Stimulated activated CD8-positive, alpha-beta memory T cell treated with anti-CD3 and anti-CD28 coated beads, Interleukin-4, amount 100 ng/mL, for 4 hours (primary cell): ENCODE measurements at places on chromosomes 5 and 9.

DNA sequence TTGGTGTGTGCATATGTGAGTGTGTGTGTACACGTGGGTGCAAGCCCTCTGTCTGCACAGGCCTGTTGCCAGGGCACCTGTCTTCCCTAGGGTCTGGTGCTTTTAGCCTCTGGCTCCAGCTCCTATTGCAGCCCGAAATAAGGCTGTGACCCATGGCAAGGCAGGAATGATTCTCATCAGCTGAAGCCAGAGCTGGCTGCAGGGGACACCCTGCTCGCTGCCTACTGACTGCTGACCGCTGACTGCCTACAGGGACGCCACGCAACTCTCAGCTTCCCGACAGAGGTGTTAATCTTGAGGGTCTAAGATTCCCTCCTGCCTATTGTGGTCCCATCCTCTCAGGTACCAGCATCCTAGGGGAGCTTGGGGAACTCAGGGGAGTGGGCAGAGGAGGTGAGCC, at the start of gene MYOZ3:
MYOZ3 (plus strand) TSS at position 166 of the 400 bp plus-strand sequence. CDS start 1,691 bp downstream, outside the sequence.
- DNase-seq, result no peak

- no peak for DNase-seq
These were observed 25.8 kb downstream of the WNT8A start for GRCh38 chr5:138109463-138110265.

DNA sequence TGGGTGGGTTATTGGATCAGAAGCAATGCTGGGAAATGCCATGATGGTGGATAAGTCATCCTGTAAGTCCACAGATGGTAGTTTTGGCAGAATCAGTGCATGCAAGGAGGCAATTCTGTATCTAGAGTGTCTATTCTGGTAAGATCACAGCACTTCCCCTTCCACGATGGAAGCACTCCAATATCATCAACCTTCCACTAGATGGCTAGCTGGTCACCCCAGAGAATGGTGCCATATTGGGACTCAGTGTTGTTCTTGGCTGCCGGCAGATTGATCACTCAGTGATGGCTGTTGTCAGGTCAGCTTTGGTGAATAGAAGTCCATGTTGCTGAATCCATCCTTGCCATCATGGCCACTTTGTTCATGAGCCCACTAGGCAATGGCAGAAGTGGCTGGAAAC, 553.5 kb downstream of the CSNK1G3 start:
- no peak for DNase-seq

DNA sequence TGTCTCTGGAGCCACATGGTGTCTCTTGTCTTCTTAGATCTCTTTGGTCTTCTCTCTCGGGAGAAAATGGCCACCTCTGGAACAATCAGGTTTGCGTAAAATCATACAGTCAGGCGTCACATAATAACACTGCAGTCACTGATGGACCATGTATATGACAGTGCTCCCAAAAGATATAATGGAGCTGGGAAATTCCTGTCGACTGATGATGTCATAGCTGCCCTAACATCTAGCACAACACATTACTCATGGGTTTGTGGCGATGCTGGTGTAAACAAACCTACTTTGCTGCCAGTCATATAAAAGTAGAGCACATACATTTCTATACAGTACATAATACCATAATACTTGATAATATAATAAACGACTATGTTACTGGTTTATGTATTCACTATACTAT, 30.1 kb upstream of the RAI14 start:
- no peak for DNase-seq

DNA sequence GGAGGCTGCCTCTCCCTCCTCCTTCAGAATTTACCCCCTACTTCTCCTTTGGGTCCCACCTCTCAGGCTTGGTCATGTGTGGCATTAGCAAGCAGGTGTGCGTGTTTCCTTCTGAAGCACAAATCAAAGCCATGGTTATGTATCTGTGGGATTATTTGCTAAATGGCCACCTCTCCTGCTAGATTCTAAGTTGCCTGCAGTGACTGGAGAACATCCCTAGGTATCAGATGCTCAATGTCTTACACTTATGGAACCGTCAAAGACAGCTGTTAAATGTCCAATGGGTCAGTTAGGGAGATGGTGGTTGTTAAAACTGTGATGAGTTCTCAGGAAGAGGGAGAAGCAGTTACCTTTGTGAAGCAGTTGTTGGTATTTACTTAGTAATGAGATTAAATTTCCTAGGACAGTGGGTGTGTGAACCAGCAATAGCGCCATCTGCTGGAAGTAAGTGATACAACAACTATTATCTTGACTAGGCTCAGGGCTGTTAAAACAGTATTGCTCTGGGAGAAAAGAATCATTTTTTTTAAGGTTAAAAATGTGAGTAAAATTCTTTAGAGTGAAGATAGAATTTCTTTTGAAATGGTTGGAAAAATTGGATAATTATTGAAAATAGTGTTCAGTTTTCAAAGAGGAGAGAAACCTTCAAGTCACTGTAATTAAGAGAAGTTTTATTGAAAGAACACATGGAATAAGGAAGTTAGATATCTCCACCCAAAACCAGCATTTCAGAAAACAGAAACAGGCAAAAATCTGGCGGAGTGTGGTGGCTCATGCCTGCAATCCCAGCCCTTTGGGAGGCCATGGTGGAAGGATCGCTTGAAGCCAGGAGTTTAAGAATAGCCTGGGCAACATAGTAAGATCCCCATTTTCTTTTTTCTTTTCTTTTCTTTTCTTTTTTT, 71.3 kb downstream of the TMC1 start:
- no peak for DNase-seq

- no peak for DNase-seq
These were observed 307.8 kb downstream of the NR2F1-AS1 start for GRCh38 chr5:93273176-93273575.

- no peak for DNase-seq
These were observed 67.1 kb downstream of the GRAMD2B start for GRCh38 chr5:126490167-126490940.

GRCh38 chr5:116738615-116739261, 164.1 kb upstream of the SEMA6A start:
- DNase-seq, result no peak

DNA sequence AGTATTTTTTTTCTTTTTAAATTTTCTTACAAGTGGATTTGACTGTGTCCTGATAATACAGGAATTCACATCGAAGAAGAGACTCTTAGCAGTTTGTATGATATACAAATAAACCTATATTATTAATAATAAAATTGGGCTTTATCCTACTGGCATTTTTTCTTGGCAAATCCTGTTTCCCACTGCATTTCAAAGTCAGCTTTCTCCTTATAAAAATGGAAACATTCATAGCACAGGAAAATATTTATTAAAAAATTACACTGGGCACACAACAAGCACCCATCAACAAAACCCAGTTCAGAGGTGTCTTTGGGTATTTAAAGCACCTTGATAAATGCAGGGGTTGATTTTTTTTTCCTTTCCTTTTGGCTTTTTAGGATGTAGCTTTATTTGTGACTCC, 200.9 kb downstream of the MEF2C start:
- DNase-seq, result no peak

DNA sequence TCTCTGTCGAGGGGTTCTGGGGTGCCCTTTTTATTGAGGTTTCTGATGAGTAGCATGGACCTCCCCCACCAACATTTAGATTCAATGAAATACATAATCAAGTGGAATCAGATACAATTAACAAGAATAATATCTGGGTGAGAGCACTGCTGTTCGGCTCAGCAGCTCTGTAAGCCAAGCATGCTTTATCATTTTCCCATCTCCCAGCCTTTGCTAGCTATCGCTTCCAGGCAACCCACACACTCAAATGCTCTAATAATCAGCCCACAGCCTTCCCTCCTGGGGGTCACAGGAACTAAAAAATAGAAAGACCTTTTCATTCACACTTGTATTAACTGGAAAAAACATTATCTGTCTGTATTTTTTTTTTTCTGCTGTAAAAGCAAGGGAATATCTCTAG, 8.9 kb downstream of the PLPPR1 start:
- no peak for DNase-seq

- DNase-seq, result no peak
These were observed 7.3 kb downstream of the FBXW11 start for GRCh38 chr5:171999100-171999499.

GRCh38 chr9:94827584-94828304, 101.2 kb downstream of the AOPEP start:
- DNase-seq, result no peak

DNA sequence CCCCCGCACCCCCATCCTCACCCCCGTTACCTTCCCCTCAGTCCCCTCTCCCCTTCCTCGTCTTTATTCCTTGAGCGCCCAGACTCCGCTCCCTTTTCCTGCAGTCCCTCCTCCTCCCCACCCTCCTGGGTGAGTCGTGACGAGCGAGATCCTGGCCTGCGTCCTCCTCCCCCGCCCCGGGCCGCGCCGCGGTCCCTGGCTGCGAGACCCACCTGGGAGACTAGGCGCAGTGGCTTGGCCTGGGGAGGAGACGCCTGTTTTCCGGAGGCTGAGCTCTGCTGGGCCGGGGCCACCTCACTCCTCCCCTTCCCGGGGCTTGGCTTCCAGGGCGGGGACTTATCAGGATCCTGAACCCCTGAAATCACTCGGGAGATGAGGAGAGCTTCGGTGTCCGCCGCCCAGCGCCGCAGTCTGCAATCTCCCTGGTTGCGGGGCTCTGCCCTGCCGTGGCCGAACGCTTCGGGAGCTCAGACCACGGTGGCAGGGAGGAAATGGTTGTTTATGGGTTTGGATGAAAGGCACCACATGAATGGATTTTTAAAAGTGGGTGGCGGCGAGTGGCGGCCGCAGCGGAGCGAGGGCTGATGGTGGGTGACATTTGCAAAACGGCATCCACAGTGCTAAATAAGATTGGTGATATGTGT, 984 bp downstream of the STXBP1 start:
- no peak for DNase-seq

DNA sequence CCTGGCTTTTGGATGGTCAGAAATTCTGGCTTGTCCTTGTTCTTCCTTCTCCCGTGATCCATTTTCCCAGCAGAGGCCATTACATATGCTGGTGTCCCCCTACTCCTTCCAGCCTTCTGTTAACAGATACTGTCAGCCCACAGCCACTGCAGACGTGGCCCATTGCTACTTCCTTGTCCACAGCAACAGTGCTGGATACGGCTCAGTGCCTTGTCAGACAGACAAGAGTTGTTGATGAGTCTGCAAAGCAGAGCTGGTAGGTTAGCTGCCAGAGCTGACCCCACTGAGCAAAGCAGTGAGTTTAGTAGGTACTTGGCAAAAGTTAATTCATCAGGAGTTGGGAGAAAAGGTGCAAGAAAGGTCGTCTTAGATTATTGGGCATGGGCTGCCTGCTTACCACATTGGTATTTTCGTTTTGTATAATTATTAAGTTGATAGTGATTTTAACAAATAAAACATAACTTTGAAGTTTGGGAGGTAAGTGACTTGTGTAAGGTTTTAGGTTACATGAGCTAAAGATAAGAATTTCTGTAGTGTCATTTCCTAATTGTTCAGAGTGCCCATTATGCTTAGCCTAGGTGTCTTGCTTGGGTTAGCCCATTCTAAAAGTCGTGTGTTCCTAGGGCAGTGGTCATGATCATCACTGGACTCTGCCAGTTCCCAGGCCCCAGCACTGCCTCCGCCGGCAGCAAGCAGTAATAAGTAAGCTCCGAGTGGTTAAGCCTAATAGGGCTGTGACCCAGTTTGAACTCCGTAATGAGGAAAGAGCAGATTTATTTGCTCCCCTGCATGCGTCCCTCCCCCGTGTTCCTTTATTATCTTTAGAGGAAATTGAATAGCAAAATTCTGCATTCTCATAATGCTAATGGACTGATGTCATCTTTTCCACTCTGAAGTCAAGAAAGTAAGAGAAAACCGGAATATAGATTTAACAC, 292.0 kb downstream of the FANCC start:
- DNase-seq, result no peak

- no peak for DNase-seq
These were observed 152.1 kb downstream of the GNA14 start for GRCh38 chr9:77495834-77496671.

GRCh38 chr9:137055385-137056364, 1.8 kb upstream of the ENTPD2 start:
- no peak for DNase-seq

DNA sequence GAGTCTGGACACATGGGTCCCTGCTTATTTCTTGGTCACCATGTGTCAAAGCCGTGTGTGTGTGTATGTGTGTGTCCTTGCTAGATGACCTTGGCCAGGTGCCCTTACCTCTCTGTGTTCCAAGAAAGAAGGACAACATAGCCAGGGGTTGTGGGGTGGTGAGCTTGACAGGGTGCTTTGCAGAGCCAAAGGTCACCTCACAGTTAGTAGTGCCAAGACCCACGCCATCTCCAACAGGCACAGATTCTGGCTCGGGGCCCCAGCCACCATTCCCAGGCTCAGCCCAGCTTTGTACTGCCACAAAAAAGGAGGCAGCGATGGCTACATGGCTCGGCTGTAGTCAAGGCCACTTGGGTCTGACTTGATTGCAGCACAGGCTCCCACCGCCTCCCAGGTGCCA, 39.5 kb downstream of the CXXC5 start:
- DNase-seq, result no peak
